GM20000 (cell line): ENCODE measurements at places on chromosomes 7 and 10.

DNA sequence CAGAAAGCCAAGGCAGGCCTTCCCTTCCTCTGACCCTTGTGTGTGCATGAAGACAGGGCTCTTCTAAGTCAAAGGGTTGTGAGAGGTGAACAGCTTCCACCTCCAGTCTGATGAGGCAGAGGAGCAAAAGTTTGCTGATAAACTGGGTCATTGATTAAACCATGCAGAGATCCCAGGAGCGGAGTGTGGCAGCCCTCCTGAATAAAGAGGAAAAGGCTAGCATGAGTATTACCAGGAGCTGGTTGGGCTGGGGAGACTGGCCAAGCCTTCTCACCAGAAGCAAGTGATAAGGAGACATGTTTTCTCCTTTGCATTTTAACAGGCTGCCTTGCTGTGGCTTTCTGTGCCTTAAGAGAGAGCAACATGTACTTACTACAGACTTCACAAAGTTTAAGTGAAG lies 10.2 kb downstream of the LMOD2 start:
- no peak for DNase-seq

- DNase-seq, result no peak
Observed at GRCh38 chr7:3960050-3960763, 659.2 kb downstream of the SDK1 start.

GRCh38 chr7:5567790-5568189 lies 144.2 kb upstream of the TNRC18 start:
- DNase-seq, result no peak

DNA sequence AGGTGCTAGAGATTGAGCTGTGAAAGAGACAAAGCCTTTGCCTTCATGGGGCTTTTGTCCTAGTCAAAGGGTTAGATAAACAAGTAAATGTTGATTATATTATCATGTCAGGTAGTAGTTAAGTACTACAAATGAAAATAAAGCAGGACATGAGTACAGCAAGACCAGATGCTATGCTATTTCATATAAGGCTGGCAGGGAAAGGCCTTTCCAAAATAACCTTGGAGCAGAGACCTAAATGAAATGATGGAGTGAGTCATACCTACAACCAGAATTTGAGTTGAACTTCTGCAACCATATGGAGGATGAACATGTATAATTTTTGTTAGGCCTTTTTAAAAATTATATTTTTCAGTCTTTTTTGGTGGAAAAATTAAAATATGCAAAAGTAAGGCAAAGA lies 23.6 kb upstream of the SEMA4G start:
- DNase-seq, result no peak

GRCh38 chr7:20929199-20929598 lies 142.5 kb upstream of the SP8 start:
- no peak for DNase-seq

DNA sequence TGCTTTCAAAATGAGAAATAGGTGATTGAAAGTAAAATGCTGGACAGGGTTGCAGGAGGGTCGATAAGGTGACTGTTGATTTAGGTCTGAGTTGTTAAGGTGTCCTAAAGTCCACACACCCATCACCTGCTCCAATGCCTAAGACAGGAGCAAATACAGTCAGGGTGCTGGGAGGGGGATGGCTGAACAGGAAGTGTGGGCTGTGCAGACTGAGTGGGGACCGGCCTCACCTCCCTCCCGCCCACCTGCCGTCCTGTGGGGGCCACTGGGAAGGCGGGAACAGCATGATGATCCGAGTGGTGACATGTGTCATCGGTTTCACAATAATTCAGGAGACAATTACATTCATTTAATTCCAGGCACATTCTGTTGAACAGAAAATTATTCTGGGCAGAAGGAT lies 260.8 kb downstream of the DNAJB6 start:
- no peak for DNase-seq

DNA sequence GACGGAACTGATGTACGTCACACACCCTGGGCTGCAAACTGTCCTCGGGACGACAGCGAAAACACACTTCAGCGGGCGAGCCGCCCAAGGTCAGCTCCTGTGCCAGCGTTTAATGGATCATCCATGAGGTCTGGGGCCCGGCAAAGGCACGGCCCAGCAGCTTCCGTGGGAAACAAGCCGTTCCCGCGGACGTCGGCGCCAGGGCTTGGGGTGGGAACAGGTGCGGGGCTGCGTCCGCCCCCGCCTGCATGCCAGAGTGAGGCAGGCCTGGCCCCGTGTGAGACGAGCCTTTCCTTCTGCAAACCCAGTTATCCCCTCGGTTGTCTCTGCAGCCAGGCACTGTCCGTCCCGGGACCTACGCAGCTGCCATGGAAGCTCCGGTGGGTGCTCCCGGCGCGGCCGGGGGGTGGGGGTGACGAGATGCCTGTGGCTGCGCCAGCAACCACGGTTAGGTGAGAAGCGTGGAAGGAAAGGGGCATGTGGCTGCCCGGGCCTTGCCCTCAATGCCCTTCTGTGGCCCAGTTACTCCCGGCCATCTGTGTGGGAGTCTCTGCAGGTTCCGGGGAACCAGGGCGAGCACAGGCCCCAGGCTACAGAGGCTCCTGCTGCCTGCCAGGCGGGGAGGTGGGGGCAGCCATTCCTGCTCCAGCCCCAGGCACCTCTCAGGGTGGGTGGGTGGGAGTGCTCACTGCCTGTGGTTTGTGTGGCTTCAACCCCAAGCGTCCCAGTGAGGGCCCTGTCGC lies 42.2 kb upstream of the PDGFA start:
- no peak for DNase-seq

- no peak for DNase-seq
Observed at GRCh38 chr7:15199482-15199881, 296.9 kb upstream of the DGKB start.

- DNase-seq, result no peak
Observed at GRCh38 chr10:62082729-62083411, 181.4 kb downstream of the ARID5B start.

GRCh38 chr7:105127179-105127578 lies 113.2 kb downstream of the KMT2E start:
- no peak for DNase-seq

DNA sequence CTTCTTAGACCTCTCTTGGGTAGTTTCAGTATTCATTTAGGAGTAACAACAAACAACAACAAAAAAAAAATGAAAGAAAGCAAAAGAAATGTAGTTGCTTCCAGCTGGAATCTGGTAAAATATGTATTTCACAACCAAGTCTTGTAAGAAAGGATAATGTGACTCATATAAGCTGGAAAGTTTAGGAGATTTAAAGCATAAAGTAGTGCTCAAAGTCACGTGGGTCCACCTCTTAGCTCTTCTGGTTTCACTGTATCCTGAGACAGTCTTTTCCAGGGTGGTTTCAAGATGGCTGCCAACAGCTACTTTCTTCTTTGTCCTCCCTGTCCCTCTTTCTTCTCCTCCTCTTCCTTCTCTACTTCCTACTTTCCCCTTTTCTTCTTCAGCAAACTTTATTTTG lies 69.5 kb upstream of the CDK13 start:
- no peak for DNase-seq

DNA sequence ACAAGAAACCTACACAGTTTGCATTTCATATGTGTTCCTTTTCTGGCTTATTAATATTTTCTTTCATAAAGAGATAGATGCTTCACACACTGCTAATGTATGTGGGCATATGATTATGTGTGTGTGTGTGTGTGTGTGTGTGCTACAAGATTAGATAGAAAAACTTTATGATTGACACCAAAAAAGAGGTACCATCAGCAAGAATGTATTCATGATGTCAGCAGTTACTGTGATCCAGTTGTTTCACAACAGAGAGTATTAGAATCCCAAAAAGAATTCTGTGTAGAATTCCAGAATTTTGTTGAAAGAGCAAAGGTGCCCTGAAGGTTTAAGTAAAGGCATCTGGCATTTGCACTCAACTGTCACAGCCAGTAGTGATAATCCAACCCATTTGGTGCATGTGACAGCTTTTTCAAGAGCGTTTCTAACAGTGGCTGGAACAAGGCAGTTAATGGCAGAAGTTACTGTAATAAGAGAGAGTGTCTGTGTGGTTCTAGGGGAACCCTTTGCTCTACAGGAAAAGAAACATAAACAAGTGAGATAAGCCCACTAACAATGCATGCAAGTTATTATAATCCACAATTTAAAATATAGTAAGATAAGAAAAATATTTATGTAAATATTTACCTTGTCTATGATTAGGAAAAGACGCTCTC lies 16.6 kb downstream of the RELN start:
- DNase-seq, result no peak

DNA sequence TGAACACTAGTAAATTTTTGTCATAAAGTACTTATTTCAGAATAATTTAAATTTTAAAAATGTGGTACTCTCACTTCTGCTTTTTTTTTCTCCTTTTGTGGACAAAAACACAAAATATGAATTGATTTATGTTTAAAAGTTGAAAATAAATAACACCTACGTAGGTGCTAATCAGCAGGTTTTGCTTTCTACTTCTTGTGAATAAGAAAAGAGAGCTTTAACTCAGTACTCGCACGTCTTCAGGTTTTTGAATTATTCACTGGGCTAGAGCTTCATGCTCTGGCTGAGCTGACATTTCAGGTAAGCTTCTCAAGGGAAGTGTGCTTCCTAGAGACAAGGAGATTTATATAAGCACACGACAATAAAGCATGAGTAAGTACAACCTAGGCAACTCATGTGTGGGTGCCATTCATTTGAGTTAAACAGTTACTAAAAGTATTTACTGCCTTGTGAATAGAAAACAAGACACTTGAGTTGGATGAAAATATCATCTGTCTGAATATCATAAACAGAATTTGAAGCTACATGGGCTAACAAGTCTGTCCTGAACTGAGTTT lies 190.0 kb upstream of the POT1 start:
- no peak for DNase-seq

DNA sequence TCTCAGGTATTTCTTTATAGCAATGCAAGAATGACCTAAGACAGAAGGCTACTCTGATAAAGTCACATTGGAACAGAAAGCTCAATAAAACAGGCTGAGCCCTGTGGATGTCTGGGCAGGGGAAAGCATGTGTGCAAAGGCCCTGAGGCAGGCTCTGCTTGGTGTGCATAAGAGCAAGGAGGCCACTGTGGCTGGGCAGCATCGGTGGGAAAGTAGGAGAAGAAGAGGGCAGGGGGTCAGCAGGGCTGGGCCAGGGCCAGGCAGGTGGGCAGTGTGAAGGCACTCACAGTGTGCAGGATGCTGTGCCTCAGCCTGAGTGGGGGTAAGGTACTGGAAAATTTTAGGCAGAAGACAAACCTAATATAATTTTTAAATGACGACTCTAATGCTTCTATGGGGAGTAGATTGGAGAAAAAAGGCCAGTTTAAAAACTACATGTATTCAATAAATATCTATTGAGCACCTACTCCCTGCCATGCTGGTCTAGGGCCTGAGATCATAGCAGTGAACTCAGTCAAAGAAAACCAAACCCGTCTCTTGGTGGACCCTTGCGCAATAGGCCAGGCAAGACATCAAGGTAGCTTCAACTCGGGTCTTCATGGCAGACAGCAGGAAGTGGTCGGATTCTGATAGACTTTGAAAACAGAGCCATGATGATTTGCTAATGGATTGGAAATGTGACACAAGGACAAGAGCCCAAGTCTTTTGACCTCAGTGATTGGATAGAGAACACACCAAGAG lies 572.3 kb downstream of the TCERG1L start:
- DNase-seq, result no peak

DNA sequence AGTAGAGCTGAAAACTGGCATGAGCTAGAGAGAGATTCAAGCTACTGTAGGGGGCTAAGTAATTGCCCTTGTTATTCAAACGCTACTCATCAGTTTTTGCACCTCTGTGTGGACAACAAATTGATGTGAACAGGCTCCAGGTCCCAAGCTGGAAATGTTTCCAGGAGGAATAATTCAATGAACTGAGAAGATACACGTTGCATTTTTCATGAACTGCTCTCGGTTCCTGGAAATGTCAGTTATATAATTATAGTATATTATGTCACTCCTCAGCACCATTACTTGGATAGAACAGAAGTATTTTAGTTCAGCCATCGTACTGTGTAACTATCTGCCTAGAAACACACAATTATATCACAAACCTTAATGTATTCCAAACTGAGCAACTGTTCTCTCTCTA lies 65.9 kb upstream of the A1CF start:
- DNase-seq, result no peak

- no peak for DNase-seq
Observed at GRCh38 chr7:108015740-108016139, 12.8 kb upstream of the LAMB1 start.

DNA sequence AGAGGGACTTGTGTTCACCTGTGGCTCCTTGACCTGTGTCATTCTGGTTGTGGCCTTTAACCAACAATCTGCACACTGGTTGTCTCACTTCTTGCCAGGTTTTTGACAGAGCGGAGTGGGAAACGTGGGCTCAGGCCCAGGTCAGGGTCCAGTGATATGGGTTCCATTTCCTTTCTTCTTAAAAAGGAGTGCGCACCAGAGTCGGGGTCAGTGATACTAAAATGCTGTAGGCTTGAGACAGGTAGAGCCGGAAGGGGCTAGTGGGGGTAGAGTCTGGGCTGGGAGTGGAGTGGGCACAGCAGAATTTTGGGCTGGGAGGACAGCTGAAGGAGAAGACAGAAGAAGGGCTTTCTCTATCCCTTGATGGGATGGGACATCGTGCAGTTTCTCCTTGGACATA lies 61.2 kb downstream of the SH2D4B start:
- DNase-seq, result no peak

DNA sequence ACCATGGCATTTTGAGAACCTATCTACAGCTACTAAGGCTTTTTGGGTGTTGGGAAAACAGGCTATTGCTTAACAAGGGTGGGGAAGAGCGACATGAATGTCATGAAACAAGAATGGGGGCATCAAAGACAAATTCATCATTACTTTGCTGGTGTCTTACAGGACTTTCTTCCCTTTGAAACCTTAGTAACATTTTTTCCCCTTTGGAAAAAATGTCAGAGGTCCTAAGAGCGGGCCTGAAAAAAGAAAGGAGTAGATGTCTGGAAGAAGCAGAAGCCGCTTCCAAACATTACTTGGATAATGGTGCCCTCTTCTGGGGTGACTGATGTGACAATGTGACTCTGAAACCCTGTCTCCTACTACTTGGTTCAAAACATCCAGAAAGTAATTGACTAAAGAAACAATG lies 3.8 kb upstream of the DDX50 start:
- DNase-seq, result peak; percentile 49

DNA sequence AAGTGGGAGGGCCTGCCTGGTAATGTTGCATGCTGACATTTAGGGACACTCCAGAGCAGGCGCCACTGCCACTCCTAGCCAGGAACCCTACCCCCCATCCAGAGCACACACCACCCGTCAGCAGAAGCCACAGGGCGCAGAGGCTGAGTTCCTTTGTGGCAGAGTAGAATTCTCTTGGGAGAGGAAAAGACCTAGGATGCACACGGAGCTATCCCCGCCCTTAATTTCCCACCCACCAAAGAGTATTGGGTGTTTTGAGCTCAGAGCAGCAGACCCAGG lies 702 bp upstream of the INSYN2A start:
- no peak for DNase-seq

- DNase-seq, result no peak
Observed at GRCh38 chr7:1081931-1082401, 5.9 kb upstream of the GPER1 start.

- DNase-seq, result no peak
Observed at GRCh38 chr10:49116509-49117375, 1.4 kb upstream of the VSTM4 start.

GRCh38 chr7:151381348-151382078 lies 28.3 kb downstream of the WDR86 start:
- peak; percentile 74 for DNase-seq
